ENCODE measurements at places on chromosomes 6 and 20. TPM values are rescaled to one million over a fixed set of nuclear protein-coding genes. Genes with fewer than 3 reads are reported as not detected.

The EYS gene
- not detected for polyA plus RNA-seq

The SRXN1 gene
- 170 TPM for polyA plus RNA-seq

DNA sequence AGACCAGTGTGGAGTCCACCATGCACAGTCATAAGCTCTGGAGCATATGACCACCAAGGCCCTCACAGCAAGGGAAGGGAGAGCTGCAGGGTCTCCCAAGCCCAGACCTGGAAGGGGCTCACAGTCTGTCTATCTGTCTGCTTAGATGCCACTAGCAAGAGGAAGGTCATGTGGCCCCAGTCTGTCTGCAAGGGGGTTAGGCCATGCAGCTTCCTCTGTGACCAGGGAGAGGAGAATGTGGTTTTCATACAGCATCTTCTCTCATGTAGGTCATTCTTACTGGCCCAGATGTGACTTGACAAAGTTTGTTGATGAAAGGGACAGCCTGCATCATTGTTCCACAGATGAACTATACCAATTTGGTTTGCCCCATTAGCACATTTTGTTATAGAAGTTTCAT, 260.8 kb downstream of the FARS2 start:
- DNase-seq: no peak

- DNase-seq: no peak
Observed at GRCh38 chr6:134138226-134138975, 86.0 kb upstream of the SLC2A12 start.

DNA sequence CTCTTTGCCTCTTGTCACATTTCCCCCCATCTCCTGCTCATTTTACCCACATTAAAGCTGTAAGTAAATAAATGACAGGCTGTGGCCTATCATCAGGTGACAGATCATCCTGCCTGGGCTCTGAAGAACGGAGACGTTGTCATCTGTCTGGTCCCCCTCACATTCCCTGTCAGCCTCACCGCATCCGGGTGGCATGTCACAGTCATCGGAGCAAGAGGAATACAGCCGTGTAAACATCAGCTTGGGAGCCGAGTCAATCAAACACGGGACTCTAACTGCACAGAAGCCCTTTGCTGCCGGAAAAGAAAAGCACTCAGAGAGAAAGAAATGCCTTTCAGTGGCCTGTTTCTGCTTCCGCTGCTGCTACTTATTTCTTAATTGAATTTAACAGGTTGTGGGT, 371.9 kb upstream of the ID4 start:
- no peak for DNase-seq

All from A549 (cell line).